Activated CD4-positive, alpha-beta T cell treated with anti-CD3 and anti-CD28 coated beads for 1 hour (primary cell): ENCODE measurements at places on chromosomes 1 and 21.

- DNase-seq: no peak
Measured at GRCh38 chr1:83515578-83516154, 483.3 kb downstream of the TTLL7 start.

- no peak for DNase-seq
Measured at GRCh38 chr1:115063228-115063901, 25.9 kb downstream of the TSPAN2 start.

GRCh38 chr1:27601771-27602461 lies 2.0 kb downstream of the AHDC1 start:
- DNase-seq: no peak

DNA sequence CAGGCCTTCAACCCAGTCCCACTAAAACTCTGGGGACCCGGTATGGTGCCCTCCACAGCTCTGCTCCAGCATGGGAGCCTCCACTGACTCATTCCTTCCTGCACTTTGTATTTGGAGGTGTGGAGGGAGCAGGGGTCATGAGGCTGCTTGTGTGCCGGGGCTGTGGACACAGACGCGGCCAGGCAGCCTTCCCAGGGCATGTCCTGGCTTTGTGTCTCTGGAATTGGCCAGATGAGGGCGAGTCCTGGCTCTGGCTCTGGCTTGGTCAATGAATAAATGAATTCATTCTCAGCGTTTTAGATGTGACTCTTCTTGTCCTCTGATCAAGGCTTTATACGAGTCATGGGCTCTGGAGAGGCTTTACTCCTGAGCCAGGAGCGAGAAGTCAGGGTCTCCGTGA lies 19.1 kb downstream of the AJAP1 start:
- DNase-seq: no peak

DNA sequence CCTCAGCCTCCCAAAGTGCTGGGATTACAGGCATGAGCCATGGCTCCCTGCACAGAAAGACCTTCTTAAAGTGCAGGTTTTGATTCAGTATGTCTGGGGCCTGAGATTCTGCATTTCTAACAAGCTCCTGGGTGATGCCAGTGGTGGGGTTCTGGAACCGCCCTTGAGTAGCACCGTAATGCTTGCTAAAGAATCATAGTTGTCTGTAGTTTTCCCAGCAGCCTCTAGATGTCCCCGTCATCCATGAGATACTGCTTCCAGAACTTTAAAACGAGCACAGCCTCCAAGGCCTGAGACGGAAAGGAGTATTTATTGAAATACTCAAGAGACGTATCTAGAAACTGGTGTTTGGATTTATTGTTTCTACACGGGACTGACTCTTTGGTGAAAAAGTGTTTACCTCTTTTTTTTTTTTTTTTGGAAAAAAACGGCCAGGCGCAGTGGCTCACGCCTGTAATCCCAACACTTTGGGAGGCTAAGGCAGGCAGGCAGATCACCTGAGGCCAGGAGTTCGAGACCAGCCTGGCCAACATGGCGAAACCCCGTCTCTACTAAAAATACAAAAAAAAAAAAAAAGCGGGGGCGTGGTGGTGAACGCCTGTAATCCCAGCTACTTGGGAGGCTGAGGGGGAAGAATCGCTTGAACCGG lies 2.6 kb upstream of the TOR3A start:
- no peak for DNase-seq

GRCh38 chr21:20106368-20106767 lies 891.8 kb upstream of the NCAM2 start:
- DNase-seq: no peak

DNA sequence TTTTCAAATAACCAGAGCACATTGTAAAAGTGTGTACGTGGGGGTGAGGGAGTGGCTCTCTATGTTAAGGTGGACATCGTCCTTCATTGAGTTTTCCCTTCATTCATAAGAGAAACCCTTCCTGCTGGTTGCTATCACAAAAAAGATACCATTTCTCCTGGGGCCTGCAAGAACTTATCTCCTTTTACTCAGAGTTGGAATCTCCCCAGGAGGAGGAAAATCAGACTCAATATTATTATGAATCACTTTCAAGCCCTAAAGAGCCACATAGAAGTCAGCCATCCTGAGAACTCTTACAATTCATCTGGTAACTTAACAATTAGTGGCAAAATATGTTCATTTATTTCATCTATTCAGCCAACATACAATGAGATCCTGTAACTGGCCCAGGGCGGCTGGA lies 27.1 kb upstream of the TGFBR3 start:
- DNase-seq: no peak

GRCh38 chr1:167964646-167965045 lies 27.8 kb upstream of the MPC2 start:
- DNase-seq: no peak

DNA sequence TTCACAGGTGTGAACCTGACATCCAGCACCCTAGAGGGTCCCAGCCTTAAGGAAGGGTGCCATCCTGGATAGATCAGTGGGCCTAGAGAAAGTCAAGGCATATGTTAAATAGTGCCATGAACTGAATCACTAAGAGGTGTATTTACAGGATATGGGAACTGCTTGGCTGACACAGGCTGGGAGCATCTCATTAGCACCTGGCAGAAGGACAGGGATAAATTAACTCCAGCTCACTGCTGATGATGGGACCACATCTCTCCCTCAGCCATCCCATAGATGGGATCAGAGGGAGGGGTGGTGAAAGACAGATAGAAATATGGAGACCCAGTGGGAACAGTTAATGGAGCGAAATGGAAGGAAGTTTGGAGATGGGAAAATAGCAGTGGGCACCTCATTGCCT lies 122.0 kb downstream of the IGSF21 start:
- no peak for DNase-seq
